ENCODE measurements at places on chromosomes 6 and 20. TPM values are rescaled to one million over a fixed set of nuclear protein-coding genes. Genes with fewer than 3 reads are reported as not detected.

The PABPC1L gene
- total RNA-seq = 8.0 TPM

The TAGAP gene
- 1.4 TPM for total RNA-seq

The NSFL1C gene
- total RNA-seq = 59.4 TPM

The ELOVL2 gene
- 3.5 TPM for total RNA-seq

The PRICKLE4 gene
- 0.81 TPM for total RNA-seq

The RIPOR3 gene
- 1.0 TPM for total RNA-seq

The MCCD1 gene
- total RNA-seq = not detected

The TREML1 gene
- total RNA-seq = not detected

The ENPP3 gene
- not detected for total RNA-seq

The NT5E gene
- 0.67 TPM for total RNA-seq

The SLC22A1 gene
- total RNA-seq = 0.68 TPM

The SLC17A2 gene
- 0.31 TPM for total RNA-seq

The PARD6B gene
- total RNA-seq = 2.2 TPM

The NOP56 gene
- 146 TPM for total RNA-seq

The CALHM4 gene
- total RNA-seq = 0.16 TPM

The SOX4 gene
- total RNA-seq = 149 TPM

The SFT2D1 gene
- total RNA-seq = 33.4 TPM

The CDSN gene
- not detected for total RNA-seq

The SMLR1 gene
- 0.99 TPM for total RNA-seq

The MYH7B gene
- 3.0 TPM for total RNA-seq

The BTN1A1 gene
- total RNA-seq = 0.18 TPM

The FGD2 gene
- 0.46 TPM for total RNA-seq

The HLA-DRB5 gene
- total RNA-seq = not detected

The HRH3 gene
- total RNA-seq = 1.8 TPM

The HLA-DRB1 gene
- total RNA-seq = 80.7 TPM

The TNFAIP3 gene
- 5.2 TPM for total RNA-seq

The EPHA7 gene
- total RNA-seq = 20.4 TPM

The HLA-DQB2 gene
- total RNA-seq = not detected

The F13A1 gene
- 0.10 TPM for total RNA-seq

The DUSP22 gene
- 20.3 TPM for total RNA-seq

The TBX18 gene
- total RNA-seq = 25.9 TPM

The GRM1 gene
- 0.81 TPM for total RNA-seq

The MOG gene
- total RNA-seq = 1.7 TPM

The LGSN gene
- 0.05 TPM for total RNA-seq

The IP6K3 gene
- total RNA-seq = 0.50 TPM

The SPTLC3 gene
- 2.7 TPM for total RNA-seq

The TP53TG5 gene
- 2.6 TPM for total RNA-seq

The HLA-DQB1 gene
- total RNA-seq = 0.87 TPM

The SULF2 gene
- 409 TPM for total RNA-seq

The GPR6 gene
- total RNA-seq = 0.25 TPM

The MATN4 gene
- total RNA-seq = not detected

The MCHR2 gene
- not detected for total RNA-seq

The OPN5 gene
- not detected for total RNA-seq

The CNKSR3 gene
- total RNA-seq = 8.9 TPM

The VGLL2 gene
- 0.21 TPM for total RNA-seq

The RBCK1 gene
- 34.9 TPM for total RNA-seq

The GCNT2 gene
- 0.51 TPM for total RNA-seq

The C6orf141 gene
- total RNA-seq = 0.23 TPM

The INSM1 gene
- not detected for total RNA-seq

The RUNX2 gene
- 0.60 TPM for total RNA-seq

The RIPOR2 gene
- 12.9 TPM for total RNA-seq

The TBXT gene
- not detected for total RNA-seq

The CD93 gene
- 0.10 TPM for total RNA-seq

The PRSS35 gene
- 2.0 TPM for total RNA-seq

The KIAA0408 gene
- 1.2 TPM for total RNA-seq

The BIRC7 gene
- 10.7 TPM for total RNA-seq

The ACTL10 gene
- 1.9 TPM for total RNA-seq

The ARG1 gene
- 2.4 TPM for total RNA-seq

The ATG5 gene
- total RNA-seq = 25.5 TPM
